Progenitor cell of endocrine pancreas (in vitro differentiated cells): ENCODE measurements at places on chromosomes 1 and 21. TPM values are rescaled to one million over a fixed set of nuclear protein-coding genes. Genes with fewer than 3 reads are reported as not detected.

- no peak for DNase-seq
These were observed 253.1 kb upstream of the ADGRL4 start for GRCh38 chr1:79259390-79260336.

DNA sequence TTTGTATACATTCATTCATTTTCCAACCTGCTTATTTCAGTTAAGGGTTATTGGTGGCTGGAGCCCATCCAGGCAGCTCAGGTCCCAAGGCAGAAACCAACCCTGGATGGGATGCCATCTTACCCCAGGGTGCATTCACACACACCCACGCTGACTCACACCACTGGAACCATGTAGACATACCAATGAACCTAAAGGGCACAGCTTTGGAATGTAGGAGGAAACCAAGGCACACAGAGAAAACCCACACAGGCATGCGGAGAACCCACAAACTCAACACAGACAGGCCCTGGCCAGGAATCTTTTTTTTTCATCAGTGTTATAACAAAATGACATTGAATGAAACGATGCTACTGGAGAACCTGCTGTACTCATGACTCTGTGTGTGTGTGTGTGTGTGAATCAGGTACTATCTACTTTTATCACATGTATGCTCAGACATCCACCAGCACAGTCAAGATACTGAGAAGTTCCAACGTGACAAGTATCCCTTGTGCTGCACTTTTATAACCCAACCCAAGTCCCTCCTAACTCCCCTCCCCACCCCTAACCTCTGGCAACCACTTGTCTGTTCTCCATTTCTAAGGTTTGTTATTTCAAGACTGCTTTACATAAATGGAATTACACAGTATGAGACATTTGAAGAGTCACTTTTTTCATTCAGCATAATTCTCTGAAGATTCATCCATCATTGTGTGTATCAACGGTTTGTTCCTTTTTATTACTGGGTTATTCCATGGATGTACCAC, 286.8 kb upstream of the PLD5 start:
- no peak for DNase-seq

DNA sequence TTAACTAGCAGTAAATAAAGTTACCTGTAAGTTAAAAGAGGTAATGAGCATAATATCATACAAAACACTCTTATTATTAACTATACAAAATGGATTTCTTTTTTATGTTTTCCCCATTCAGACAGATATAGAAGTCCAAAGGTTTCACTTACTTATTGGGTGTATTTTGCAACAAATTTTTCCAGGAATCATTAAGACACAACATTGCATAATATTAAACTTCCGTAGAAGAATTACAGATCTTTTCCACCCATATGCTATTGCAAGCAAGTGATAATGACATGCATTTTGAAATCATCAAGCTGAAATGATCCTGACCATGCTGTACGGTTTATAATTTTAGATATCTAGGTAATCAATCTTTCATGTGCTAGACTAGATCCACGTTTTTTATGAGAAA, 957.0 kb downstream of the NCAM2 start:
- DNase-seq, result no peak

DNA sequence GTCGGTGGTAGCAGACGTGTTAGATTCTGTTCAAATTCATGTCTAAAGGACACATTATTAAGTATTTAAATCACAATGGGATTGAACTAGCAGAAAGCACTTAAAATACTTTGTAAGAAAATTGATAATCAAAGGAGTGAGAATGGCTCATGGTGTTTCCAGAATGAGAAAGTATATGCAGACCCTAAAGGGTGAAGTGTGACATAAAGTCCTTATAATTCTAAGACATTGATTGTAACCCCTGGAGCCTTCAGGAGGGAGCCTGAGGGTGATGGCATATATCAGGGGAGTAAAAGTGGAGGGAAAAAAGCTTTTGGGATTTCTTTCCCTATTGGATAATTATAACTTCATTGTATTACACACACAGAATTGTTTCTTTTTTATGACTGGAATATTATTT, at the start of gene OR2C3:
Gene OR2C3 (minus strand): TSS at position 101 of the 400 bp plus-strand sequence. CDS start 3,929 bp downstream, outside the sequence.
- DNase-seq, result no peak

Gene CYP4B1
- total RNA-seq, result 0.80 TPM in 1 of 2 replicates, not detected in the other

Gene GPR153
- total RNA-seq, result 6.3 and 6.5 TPM in 2 replicates

Gene SPRR2D
- not detected in 2 replicates for total RNA-seq

Gene LBR
- 116 and 124 TPM in 2 replicates for total RNA-seq

Gene OR14C36
- not detected in 2 replicates for total RNA-seq

Gene MIB2
- 132 and 144 TPM in 2 replicates for total RNA-seq
